Stimulated activated CD4-positive, alpha-beta T cell treated with anti-CD3 and anti-CD28 coated beads, TNF-alpha, amount 100 ng/mL, for 4 hours (primary cell): ENCODE measurements at places on chromosomes 7 and 10.
A peak's percentile ranks its signal among the peaks of the same experiment; 100 is the strongest.

- no peak for DNase-seq
These were observed 172.7 kb downstream of the PTEN start for GRCh38 chr10:88036126-88036525.

- no peak for DNase-seq
These were observed 120.0 kb downstream of the SRPK2 start for GRCh38 chr7:105268511-105269392.

- no peak for DNase-seq
These were observed 21.8 kb downstream of the MRPS24 start for GRCh38 chr7:43847496-43847895.

DNA sequence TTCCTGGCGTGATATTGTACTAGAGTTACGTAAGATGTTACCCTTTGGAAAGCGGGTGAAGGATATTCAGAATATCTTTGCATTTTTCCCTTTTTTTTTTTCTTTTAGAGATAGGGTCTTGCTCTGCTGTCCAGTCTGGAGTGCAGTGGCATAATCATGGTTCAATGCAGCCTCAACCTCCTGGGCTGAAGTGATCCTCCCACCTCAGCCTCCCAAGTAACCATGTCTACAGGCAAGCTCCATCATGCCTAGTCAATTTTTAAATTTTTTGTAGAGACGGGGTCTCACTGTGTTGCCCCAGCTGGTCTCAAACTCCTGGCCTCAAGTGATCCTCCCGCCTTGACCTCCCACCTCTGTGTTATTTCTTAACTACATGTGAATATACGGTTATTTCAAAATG is 18.4 kb downstream of the VPS41 start:
- no peak for DNase-seq

DNA sequence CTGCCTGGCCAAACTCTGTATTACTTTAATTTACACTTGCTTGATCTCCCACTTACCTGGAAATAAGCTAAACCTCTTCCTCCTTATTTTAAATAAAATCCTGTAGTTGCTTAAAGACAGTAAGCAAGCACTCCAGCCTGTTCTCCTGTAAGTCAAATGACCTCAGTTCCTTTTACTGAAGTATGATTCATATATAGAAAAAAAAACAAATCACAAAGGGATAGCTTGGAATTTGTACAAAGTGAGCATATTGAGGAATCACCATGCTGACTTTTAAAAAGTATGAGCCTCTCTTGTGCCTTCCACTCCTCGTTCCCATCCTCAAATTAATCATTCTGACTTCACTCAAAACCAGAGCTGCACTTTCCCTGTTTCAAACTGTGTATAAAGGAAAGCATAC is 52.0 kb downstream of the C10orf90 start:
- DNase-seq = no peak

- no peak for DNase-seq
These were observed 343.7 kb upstream of the GALNT17 start for GRCh38 chr7:70788276-70788675.

- no peak for DNase-seq
These were observed 160.5 kb upstream of the FERD3L start for GRCh38 chr7:19305698-19306097.

DNA sequence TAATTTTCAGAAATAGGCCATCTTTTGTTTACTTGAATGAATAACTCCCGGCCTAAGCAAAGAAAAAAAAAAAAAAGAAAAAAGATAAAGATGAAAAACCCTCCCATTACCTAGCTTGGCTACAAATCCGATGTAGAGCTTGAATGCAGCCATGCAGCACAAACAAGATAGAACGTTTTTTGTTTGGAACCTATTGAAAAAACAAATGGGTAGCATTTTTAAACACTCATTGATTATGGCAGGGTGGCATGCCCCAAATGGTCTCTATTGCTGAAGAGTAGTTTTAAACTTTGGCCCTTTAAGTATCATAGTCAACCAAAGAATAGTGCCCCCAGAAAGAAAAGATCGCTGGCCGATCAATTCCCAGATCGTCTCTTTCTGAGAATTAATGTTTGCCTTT is 84.4 kb downstream of the VTI1A start:
- DNase-seq = no peak

DNA sequence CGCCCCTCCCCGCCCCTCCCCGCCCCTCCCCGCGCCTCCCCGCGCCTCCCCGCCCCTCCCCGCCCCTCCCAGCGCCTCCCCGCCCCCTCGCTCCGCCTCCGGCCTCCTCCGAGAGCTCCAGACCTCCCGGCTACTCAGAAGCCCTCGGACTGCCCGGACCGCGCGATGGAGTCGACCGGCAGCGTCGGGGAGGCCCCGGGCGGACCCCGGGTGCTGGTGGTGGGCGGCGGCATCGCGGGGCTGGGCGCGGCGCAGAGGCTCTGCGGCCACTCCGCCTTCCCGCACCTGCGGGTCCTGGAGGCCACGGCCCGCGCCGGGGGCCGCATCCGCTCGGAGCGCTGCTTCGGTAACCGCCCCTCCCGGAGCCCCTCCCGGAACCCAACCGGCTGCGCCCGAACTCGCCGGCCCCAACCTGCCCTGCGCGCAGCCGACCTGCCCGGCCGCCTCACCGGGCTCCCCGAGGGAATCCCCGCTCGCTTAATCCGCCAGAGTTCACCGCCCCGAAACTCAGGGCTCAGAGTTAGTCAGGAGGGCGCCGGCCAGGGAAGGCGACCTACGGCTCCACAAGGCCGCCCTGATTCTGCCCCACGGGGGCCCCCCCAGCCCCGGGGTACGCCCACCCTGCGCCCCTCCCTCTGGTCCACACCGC is at the start of gene PAOX:
PAOX (plus strand) TSS at position 111 of the 649 bp plus-strand sequence; CDS start at position 166, 55 bp downstream.
- peak; percentile 41 for DNase-seq

DNA sequence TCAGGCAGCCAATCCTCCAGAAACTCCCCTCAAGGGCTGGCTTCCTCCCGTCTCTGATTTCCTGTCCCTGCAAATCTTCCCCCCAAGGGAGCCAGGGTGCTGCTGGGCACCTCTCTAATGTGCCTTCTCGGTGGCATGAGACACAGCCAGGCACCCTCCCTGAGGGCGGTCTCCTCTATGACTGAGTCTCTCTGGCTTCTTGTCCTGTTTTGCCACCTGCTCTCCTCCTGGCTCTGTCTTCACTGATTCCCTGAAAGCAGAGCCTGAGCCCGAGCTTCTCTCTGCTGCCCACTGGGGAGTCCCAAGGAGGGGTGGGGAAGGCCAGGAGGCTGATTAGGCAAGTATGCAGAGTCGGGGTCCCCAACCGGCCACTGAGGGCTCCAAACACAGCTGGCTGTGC is 60.4 kb upstream of the INSIG1 start:
- no peak for DNase-seq

DNA sequence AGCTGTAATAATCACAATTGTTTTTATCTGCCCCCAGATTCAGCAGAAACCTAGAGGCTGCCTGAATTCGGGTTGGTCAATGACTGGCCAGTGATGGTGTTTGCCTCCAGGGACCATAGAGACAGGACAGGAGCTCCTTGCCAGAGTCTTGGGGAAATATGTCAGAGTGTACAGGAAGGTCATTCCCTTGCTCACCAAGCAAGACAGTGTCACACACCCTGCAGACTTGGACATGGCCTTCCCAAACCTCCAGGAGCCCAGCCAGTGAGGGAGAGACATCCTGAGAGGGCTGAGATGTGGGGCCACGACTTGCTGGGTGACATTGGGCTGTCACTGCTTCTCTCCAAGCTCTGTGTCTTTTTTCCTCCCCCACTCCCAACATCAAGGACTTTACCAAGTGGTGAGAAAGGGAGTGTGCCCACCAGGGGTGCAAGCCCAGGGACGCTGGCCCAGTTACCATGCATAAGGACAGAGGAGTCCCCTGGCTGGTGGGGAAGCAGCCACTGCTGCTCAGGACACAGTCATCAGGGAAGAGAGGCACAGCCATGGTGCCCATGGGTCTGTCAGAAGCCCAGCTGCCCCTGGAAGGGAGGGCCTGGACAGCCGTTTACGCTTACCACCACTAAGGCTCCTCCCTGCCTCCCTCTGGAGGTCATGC is 25.3 kb upstream of the C10orf53 start:
- DNase-seq = no peak

GRCh38 chr10:93516006-93516380 is 19.6 kb downstream of the CEP55 start:
- no peak for DNase-seq

DNA sequence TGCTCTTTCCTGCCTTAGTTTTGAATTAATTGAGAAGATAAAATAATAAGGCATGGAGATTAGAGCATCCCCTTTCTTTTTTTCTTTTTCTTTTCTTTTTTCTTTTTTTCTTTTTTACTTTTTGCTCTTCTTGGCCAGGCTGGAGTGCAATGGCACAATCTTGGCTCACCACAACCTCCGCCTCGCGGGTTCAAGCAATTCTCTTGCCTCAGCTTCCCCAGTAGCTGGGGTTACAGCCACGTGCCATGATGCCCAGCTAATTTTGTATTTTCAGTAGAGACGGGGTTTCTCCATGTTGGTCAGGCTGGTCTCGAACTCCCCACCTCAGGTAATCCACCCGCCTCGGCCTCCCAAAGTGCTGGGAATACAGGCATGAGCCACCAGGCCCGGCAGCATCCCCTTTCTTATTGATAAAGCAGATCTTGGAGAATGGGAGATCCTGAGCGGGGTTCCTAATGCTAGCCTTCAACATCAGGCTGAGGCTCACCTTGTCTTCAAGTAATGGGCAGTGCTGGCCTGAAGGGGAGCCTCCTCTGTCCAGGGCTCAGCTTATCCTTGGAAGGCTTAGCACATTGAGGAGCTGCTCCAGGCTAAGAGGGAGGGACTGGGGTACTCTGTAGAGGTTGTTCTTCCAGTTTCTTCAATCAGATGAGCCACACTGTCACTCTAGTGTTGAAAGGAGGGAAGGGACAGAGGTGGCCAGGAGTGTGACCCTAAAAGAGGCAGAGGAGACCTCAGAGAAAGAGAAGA is 27.9 kb downstream of the GSTO2 start:
- no peak for DNase-seq

- DNase-seq = peak; percentile 40
These were observed 232.2 kb downstream of the DNAJB6 start for GRCh38 chr7:157568770-157569584.

- DNase-seq = no peak
These were observed 30.3 kb upstream of the CDK1 start for GRCh38 chr10:60747817-60748469.

DNA sequence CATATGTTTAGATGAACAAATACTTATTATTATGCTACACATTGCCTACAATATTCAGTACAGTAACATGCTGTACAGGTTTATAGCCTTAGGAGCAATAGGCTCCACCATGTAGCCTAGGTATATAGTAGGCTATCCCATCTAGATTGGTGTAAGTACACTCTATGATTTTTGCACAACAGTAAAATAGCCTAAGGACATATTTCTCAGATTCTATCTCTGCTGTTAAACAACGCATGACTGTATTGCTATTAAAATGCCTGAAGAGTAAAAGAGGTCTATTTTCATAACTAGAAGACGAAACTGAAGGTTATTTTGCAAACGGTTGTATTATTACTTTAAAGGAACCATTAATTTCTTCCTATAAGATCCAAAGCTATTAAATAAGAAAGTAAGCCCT is 88.3 kb downstream of the SEMA3A start:
- DNase-seq = no peak
